ENCODE measurements at places on chromosomes 6 and 20.

DNA sequence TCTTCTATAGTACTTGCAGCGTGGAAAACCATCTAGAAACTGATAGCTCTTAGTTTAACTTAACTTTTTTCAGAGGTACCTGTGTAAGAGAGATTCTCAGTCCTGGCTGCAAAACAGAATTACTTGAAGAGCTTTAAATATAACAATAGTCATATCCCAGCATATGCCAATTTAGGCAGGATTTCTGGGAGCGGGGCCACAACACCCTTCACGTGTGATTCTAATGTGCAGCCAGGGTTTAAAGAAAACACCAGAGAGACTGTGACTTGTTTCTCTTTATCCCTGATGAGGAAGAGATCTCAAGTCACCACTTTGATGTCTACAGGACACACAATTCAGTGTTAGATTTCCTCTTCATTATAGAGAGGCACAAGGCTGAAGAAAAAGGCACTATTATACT, 103.7 kb downstream of the PDSS2 start:
- DNase-seq = no peak

GRCh38 chr6:16239798-16240123, 1.4 kb downstream of the GMPR start:
- no peak for DNase-seq

DNA sequence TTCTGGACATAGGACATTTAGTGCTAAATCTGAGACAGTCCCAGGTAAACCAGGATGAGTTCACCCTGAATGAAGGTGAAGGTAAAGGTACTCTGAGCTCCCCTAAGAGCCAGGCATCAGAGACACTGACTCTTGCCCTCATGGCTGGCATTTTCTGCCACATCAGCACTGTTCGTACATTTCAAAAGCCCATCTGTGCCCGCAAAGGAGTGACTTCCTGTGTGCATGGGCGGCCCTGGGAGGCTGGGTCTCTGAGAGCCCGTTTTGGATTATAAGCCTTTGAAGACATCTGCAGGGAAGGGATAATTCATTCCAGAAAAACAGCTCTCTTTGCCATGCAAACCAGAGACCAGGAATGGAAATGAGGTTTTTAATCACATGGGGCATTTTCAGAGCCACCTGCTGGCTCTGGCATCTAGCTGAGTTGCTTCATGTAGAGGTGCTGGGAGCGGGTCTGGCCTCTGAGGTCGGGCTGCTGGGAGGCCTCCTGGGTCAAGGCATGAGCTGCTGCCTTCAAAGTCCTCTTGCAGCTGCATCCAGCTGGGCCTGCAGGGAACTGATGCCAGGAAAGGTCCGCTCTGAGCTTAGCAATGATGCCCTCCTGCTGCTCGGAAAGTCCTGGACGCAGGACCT, 348.3 kb downstream of the DHX35 start:
- no peak for DNase-seq

DNA sequence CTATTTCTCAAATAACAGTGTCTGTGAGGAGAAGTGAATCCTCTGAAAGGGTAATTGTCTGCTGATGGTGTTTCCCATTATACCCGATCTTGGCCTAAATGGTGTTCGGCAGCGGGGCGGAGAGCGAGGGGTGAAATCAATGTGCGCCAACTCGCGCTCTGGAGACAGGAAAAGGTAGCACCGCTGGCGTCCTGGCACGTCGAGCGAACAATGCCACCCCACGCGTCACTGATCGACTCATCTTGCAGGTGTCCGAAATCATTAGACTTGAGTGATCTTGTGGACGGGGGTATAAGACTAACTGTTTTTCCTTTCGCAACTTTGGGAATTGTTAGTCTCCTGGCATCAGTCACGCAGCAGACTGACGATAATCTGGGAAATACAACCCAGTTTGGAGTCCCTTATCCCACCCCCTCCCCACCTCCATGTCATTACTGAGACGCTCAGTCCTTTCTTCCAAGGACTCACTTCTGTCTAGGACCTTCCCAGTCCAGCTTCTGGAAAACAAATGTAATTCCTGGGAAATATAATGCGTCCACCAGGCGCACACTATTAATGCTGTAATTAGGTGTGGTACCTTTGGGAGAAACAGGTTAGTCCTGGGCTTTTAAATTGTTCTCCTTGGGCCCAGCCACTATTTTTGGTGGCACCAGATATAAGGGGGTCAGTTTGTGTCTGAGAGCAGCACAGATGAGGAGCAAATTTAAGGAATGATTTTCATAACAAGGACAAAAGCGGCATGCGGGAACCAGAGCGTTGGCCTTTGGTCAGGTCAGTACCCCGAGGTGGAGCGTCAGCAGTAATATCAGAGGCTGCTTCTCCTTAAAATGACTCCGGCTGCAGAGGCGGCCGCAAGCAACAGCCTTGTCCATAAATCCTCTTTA, 2.3 kb downstream of the LINC00237 start:
- no peak for DNase-seq

GRCh38 chr6:6458172-6458571, 130.3 kb upstream of the LY86 start:
- no peak for DNase-seq

GRCh38 chr6:32050562-32050961, 12.3 kb downstream of the CYP21A2 start:
- no peak for DNase-seq

- peak; percentile 26 for DNase-seq
These were observed 40.5 kb downstream of the PIM1 start for GRCh38 chr6:37210313-37210968.

- no peak for DNase-seq
These were observed 12.8 kb upstream of the DSTN start for GRCh38 chr20:17556837-17557674.

GRCh38 chr6:36340618-36341454, 4.1 kb upstream of the BNIP5 start:
- peak; percentile 74 for DNase-seq

GRCh38 chr6:79494841-79495240, 42.4 kb downstream of the LCA5 start:
- no peak for DNase-seq

DNA sequence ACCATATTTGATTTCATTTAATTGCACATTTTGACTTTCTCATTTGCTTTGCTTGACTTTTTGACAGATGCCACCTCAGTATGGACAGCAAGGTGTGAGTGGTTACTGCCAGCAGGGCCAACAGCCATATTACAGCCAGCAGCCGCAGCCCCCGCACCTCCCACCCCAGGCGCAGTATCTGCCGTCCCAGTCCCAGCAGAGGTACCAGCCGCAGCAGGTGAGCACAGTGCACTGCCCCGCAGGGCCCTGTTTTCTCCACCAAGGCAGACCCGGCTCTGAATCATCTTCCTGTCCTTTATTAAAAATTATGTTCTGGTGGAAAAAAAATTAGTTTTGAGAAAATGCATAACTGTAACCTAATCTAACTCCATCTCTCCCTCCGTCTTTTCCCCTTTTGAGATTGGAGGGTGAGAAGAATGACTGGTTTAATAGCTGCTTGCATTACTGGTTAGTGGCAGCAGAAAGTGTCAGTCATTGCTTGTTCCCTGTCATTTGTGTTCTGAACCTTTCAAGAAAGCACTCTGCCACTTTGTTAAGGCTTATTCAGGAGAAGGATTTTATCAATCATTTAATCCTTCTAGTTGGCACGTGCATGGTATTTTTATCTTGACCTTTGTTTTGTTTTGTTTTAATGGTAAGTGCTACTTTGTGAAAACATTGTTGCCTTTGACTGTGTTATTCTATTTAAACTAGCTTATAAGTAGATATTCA, 124.3 kb downstream of the ARID1B start:
- no peak for DNase-seq

GRCh38 chr6:123524781-123525180, 112.0 kb downstream of the TRDN start:
- no peak for DNase-seq

DNA sequence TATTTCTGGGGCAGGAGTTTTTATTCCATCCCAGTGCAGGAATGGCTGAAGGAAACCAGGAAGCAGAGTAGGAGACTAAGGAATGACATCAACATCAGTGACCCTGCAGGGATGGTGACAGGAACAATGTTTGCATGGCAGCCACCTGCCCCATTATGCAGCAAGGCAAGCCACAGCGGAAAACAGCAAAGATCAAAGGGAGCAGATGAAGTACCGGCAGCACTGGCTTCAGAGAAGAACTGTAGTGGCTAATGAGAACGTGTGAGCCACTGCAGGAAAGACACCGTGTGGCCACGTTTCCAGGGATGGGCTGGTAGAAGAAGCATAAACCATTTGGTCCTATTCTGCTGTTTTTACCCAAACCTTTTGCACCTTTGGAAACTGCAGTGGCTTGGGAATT, 52.9 kb upstream of the TAB2 start:
- no peak for DNase-seq

DNA sequence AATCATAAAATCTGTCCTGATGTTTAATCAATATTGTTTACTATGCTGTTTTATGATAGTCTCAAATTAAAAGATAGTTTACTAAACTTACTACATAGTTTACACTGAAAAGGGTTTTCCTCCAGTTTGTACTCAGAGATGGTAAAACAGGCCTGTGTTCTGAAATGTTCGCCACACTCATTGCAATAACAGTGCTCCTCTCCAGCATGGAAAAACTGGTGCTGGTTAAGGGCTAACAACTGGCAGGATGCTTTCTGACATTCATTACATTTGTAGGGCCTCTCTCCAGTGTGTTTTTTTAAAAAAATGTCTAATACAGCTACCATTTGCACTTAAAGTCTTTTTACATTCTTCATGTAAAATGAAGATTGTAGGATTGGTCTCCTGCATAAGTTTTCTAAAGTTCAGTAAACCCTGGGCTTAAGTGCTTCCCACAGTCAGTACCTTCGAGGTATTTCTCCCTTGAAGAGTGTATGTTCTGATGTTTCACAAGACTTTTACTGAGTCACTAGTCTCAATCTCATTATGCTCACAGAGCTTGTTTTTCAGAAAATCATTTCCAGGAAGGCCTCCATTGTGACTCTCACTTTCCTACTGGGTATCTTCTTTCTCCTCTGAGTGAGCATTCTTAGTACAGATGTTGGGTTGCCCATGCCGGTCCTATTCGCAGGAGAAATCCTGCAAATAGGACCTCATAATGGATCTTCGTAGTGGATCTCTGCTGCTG, 8.7 kb upstream of the ZSCAN12 start:
- no peak for DNase-seq

DNA sequence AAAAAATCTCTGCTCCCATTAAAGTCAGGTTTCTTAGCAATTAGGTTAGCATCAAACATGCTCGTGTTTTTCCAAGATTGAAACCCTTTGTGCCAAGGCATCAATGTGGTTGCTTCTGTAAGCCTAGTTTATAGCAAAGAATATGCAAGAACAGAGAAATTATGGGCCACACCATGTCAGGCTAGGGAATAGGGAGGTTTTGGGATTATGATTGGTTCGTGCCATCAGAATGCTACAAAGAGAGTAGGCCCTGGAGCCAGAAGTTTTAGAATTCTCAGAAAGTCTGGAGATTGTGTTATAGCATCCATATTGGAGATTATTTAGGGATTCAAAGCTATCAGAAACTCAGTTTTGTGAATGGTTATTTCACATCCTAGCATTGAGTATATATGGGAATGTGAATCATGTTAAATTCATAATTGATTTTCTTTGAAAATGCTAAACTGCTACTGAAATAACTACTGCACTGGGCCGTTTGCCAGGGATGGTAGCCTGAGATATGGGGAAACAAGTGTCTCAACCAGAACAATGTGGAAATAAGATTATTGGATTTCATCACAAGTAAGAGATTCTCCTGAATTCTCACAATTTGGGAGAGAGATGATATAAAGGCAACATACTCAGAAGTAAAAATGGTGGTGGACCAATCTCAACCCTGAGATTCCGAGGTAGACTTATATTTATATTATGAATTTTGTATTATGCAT, 45.3 kb downstream of the ZNF292 start:
- no peak for DNase-seq

GRCh38 chr6:154653853-154654252, 79.4 kb upstream of the SCAF8 start:
- no peak for DNase-seq

- no peak for DNase-seq
These were observed 11.2 kb upstream of the TTPAL start for GRCh38 chr20:44464514-44464913.

DNA sequence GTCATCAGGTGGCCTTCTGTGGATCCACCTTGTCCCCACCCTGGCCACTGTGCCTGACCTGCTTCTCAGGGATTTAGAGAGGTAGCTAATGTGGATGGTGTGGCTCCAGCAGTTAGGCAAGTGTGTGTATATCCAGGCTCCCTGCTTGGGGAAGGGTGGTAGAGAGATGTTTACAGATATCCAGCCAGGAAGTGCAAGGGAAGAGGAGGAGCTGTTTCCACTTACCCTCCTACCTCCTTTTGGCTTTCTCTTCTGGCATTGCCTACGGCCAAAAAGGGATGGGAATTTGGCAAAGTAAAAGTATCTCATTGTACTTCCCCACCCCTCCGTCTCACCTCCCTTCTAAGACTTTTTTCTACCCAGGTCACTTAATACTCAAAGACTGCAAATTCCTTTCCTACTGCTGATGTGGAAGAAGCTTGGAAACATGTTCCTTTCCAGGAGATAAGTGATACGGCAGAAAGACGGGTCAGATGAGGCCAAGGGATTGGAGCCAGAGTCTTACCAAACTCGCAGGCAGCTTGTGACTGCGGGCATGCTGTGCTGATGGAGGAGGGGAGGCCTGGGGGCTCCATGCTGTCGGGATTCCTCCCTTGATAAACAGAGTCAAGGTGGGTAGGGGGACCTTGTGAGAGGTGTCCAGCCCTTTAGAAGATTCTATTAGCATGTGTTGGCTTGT, 253.4 kb downstream of the PRL start:
- DNase-seq = no peak

DNA sequence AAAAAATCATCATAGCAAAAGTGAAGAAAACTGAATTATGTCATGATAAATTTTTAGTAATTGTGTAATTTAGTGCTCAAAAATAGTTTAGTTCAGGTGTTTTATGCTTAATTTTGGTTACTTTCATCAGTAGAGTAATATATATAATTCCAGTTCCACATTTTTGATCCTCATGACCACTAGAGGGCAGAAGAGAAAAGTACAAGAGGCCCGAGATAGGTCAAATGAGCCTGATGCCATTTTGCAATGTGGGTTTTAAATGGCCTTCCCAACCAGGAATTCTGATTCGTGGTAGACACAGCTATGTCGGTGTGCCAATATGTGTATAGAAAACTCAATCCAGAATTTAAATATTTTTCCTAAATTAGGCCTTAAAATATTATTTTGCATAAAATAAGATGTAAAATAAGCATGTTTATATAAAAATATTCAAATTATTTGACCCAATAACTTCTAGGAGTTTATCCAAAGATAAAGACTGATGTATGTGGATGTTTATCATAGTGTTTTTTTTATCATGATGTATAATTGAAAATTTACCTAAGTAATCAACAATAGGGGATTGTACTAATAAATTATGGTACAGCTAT, 159.7 kb upstream of the RPS6KA2 start:
- no peak for DNase-seq

Data from caudate nucleus (tissue), 63 donors.